CD4-positive, alpha-beta T cell treated with Interleukin-21 for 1 hour (primary cell): ENCODE measurements at places on chromosomes 3 and 15.

DNA sequence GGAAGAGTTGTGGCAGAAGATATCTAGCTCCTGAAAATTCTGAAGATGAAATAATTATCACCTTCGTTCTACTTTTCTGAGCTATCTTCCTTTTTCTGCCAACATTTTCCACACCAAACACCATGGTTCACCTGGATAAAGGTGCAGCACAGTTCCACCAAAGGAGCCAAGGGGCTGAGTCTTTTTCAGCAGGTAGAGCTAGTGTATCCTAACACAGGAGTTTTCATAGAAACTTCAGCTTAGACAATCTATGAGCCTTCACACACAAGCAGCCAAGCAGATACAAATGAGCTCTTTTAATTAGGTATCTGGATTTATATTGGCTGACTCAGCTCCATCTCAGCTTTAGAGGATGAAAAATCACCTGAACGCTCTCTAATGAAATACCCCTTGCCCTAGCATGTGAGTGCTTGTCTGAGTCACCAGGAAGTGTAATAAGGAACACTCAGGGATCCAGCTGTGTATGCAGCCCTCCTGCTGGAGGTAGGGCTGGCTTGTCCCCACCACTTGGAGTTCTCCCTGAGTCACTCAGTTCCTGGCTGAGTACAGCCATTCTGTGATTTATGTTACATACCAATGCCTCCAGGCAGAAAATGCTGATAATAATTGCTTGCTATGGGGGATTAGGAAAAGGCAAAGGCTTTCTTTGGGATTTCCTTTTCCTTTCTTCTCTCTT, 385.7 kb downstream of the LSAMP start:
- DNase-seq, result no peak

GRCh38 chr3:122745369-122746021, 48.1 kb downstream of the HSPBAP1 start:
- no peak for DNase-seq

DNA sequence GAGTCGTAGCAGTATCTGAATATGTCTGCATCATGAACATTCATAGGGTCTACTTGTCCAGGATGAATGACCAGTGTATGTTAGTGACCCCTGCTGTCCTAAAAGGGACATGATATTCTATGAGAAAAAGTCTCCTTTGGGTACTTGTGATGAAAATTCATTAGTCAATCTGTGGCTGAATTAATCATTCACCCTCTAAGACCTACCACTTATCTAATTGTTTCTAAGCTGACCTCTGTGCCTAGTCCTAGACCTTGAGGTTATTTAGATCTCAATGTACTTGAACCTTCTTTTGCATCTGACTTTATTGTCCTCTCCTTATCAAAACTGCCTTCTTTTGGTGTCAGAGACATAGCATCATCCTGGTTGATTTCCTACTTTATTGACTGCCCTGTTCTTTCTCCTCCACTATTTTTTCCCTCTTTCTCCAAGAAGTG, 799.3 kb downstream of the DIPK2A start:
- DNase-seq, result no peak

DNA sequence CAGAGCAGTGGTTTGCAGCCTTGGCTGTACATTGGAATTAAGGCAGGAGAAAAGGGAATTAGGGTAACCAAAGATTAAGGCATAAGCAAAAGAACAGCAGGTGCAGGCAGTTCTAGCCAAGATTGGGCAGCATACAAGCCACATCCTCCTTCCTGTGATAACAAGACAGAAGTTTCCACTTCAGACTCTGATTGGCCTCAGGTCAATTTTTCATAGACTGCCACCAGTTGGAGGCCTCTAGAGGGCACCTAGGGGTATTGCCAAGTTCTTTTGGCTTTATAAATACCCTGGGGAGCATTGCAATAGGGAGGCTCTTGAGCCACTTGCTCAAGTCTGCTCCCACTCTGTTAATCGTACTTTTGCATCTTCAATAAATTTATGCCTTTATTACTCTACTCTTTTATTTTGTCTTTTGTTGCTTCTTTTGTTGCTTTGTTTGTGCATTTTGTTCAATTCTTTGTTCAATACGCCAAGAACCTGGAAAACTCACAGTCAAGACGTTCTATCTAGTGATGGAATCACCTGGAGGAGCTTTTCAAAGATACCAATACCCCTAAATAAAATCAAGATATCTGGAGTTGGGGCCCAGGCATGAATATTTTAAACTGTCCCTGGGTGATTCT, 32.2 kb upstream of the FMN1 start:
- DNase-seq, result peak; percentile 78

GRCh38 chr15:77818484-77819047, 185.9 kb upstream of the LINGO1 start:
- DNase-seq, result no peak

DNA sequence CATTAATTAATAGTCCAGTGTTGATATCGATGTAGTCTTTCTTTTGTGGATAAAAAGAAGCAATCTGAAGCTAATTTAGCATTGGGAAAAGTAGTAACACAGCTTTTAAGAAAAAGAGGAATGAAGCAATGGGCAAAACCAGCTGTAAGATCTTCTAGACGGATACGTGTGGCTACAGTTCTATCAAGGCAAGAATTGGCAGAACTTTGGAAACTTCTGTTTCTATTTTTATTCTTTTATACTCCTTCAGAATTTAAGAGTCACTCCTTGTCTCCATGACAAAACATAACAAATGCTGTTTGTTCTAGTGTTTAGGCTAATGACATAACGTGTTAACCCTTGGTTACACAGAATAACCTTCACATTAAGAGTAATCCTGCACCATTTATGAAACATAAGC, 289.2 kb downstream of the ROBO2 start:
- DNase-seq, result no peak

DNA sequence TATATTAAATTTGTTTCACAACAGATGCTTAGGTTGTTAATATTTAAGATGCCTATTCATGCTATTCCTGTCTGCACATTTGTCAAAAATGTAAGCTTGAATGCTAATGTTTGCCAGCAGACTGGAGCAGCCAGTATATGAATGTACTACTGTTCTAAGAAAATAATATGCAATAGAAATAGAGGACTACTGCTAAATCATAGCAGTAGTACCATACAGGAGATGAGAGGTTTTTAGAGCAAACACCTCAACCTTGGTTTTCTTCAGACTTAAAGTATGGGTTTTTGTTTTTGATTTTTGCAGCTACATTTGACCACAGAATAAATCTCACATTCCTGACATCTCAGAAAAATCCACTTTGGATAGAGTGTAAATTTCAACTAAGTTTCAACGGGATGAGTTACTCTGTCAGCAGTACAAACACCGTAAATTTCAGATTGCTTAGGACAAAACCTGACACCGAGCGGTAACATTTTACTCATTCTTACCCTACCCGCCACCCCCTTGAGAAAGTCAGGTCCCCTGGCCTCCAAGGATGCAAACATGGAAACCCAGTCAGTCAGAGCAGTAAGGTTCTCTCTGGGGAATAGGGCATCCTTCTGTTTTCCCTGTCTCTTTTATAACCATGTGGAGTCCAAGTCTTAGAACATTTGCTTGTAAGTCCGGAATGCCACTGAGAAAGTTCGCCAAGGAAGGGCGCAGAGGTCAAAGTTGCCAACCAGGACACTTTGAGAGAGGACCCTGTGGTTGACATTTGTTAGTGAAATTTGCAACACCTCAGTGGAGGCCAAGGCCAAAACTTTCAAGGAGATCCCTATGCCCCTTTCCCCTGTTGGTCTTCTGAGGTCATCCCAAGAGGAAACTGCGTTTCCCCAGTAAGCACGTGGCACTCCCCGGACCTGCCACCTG, 17.9 kb upstream of the SATB1 start:
- no peak for DNase-seq

GRCh38 chr15:40855706-40856234, 11.9 kb downstream of the SPINT1 start:
- DNase-seq, result no peak

GRCh38 chr3:171125010-171125409, 98.5 kb upstream of the SLC2A2 start:
- no peak for DNase-seq

DNA sequence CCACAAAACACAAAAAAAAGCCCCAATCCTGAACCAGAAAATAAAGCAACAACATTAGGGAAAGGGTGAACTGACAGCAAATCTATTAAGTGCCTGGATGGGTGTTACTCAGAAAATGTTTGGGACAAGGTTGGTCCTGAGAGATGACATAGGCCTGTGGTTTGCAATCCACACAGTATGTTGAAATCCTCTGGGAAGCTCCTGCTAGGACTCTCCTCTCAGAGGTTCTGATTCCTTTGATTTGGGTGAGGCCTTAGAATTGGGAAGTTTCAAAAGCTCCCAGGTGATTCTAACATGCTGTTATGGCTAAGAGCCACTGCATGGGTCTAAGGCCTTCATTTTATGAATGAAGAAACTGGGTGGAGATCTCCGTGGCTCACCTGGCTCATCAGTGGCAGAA, 18.4 kb downstream of the CLDN1 start:
- DNase-seq, result no peak

- no peak for DNase-seq
Measured at GRCh38 chr3:125220727-125221429, 8.3 kb upstream of the SLC12A8 start.

- no peak for DNase-seq
Measured at GRCh38 chr3:124512881-124513609, 217.2 kb upstream of the UMPS start.

GRCh38 chr3:155185631-155186071, 105.5 kb downstream of the MME start:
- no peak for DNase-seq

DNA sequence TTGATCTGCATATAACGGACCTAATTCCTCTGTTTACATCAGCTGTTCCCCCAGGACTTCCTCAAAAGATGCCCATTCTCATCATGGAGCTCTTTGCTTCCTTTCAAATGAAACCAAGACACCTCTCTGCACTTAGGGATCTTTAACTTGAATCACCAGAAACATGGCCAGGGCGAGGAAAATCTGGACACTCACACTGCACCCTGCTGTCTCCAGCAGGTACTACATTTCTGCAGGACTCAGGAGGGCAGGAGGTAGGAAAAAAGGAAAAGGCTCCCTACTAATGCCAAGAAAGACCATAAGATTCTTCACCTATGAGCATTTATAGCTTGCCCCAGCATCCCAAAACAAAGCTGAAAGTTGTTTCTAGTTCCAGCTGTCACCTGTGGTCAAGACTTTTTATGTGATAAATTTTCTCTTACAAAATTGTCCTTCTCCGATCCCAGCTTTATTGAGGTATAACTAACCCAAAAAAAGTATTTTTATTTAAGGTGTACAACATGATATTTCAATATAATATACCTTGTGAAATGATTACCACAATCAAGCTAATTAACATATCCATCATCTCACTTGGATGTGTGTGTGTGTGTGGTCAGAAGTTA, 87.3 kb upstream of the C15orf61 start:
- DNase-seq, result peak; percentile 14

GRCh38 chr3:77599948-77600347, 560.0 kb downstream of the ROBO2 start:
- no peak for DNase-seq

GRCh38 chr15:71256934-71257664, 141.8 kb downstream of the THSD4 start:
- DNase-seq, result no peak

GRCh38 chr15:101647251-101647650, 4.9 kb downstream of the TM2D3 start:
- DNase-seq, result no peak

DNA sequence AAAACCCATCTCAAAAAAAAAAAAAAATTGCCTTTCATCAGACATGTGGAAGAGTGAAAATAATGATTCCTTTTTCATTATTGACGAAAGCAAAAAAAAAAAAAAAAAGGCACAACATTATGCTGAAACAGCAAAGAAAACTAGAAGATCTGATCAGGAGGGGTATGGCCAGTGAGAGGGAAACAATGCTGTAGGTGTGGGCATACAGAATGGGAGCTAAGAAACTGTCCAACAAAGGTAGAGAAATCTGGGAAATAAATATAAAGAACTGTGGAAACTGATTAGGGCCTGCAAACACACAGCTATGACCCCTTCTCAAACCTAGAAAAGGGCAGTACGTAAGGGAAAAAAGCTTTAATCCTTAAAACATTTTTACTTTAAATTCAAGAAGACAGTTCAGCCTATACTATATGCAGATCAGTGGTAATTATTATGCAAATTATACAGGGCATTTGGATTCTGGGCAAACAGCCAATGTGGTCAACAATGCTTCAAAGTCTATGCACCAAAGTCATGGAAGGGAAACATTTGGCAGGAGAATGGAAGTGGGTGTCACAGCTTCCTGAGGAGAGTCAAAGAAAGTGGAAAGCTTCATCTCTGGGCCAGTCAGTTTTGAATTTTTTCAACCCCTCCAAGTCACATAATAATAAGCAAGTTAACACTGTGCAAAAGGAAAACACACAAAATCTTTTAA, 68.3 kb upstream of the SLC12A8 start:
- DNase-seq, result no peak

GRCh38 chr3:42205800-42206514, 60.0 kb downstream of the CCK start:
- DNase-seq, result no peak

DNA sequence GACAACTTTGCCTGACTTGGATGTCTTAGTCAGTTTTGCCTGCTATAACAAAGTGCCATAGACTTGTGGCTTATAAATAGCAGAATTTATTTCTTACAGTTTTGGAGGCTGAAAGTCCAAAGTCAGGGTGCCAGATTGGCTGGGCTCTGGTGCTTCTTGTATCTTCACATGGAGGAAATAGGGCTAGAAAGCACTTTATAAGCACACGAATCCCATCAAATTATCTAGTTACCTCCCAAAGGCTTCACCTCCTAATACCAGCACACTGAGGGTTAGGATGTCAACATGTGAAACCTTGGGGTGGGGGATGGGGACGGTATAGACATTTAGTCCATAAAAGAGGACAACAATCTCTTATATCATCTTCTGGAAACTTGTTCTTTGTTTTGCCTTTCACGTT, 116.8 kb downstream of the SQOR start:
- no peak for DNase-seq

GRCh38 chr3:50241163-50241562, 5.2 kb downstream of the GNAI2 start:
- DNase-seq, result no peak

GRCh38 chr15:74336061-74337005, 31.1 kb downstream of the CYP11A1 start:
- DNase-seq, result no peak

DNA sequence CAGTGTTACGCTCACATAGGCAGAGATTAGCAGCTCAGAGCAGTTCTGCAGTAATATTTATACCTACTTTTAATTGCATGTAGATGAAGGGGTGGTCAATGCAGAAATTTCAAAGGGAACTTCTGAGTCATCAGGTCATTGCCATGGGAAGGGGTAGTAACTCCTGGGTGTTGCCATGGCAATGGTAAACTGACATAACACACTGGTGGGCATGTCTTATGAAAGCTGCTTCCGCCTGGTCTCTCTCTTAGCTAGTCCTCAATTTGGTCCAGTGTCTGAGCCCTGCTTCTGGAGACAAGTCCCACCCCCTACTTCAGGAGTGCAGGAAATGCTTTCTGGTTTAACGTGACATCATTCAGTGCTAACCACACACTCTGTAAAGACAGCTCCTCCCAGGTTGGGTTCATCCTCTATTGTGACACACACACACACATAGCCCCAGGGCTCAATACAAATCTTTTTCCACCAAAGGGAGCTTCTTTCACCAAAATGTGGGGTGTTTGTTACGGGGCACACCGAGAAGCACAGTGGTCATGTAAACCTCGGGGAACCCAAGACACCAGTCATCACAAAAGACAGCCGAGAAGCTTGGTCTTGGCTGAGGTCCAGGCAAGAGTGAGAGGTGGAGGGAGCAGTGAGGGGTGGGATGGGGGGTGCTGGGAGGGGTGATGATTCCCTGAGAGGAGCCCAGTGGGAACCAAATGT, 74.5 kb downstream of the TLE3 start:
- peak; percentile 88 for DNase-seq
